IMR-90 (cell line): ENCODE measurements at places on chromosomes 11 and 22. TPM values are rescaled to one million over a fixed set of nuclear protein-coding genes. Genes with fewer than 3 reads are reported as not detected.

The GLYAT gene
- total RNA-seq = not detected in 2 replicates

The LRRC56 gene
- 0.28 and 0.36 TPM in 2 replicates for total RNA-seq

DNA sequence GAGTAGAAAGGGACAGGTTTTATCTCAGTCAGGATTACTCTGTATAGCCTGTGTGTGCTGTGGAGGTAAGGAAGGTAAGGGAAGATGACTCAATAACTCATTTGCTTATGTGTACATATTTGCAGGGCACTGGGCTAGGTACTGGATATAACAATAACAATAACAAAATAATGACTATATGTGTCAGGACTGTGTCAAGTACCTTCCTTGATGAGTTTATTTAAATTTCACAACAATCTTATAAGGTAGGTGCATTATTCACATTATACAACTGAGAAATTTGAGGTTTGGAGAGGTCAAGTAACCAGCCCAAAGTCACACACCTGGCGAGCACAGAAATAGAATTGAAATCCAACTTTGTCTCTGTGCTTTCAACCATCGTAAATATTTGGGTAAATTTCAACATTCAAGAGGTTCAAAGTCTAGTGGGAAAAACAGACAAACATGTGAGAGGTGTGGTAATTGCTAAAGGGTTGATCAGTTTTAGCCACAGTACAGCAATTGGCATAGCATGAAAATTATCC, 131.8 kb downstream of the APIP start:
- DNase-seq = no peak

GRCh38 chr11:113401718-113402117, 14.1 kb downstream of the ANKK1 start:
- DNase-seq = no peak

DNA sequence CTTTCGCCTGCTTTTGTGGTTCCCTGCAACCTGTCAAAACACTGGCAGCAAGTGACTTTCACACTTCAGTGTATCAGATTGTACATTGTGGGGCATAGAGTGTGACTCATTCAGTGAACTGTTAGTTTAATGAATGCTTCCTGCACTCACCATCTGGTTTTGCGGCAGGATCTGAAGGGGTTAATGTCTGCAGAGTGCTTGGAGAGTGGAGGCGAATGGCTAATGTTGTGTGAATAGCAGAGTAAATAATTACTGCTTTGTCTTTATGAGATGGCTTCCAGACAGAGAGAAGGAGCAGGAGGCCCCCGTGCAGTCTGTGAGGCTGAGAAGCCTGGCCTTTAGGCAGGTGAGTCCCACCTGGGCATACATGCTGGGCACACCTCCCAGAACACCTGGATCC, 454.3 kb upstream of the KIRREL3 start:
- DNase-seq = no peak

DNA sequence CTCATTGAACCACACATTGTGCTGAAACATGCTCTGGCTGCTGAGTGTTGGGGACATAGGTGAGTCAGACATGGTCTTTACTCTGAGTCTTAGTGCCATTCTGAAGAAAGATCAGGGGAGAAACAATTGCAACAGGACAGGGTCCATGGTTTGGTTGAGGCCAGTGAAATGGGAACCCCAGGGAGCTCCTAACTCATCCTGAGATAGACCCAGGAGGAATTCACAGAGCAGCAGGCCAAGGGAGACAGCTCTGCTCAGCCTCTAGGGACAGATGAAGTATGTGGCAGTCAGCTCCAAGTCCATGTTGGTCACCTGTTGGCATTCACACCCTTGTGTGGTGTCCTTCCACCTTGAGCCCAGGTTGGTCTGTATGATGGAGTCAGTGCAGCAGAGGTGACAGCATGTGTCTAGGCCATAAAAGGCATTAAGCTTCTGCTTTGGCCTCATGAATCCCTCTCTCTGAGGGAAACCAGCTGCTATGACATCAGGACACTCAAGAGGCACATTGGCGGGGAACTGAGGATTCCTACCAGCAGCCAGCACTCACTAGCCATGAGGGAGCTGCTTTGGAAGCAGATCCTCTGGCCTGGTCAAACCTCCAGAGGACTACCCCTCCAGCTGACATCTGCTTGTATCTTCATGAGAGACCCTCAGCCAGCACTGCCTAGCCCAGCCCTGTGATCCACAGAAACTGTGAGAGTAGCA, 50.3 kb upstream of the MYEOV start:
- DNase-seq = no peak

- DNase-seq = no peak
Measured at GRCh38 chr22:24389680-24390079, 37.7 kb upstream of the ADORA2A start.

DNA sequence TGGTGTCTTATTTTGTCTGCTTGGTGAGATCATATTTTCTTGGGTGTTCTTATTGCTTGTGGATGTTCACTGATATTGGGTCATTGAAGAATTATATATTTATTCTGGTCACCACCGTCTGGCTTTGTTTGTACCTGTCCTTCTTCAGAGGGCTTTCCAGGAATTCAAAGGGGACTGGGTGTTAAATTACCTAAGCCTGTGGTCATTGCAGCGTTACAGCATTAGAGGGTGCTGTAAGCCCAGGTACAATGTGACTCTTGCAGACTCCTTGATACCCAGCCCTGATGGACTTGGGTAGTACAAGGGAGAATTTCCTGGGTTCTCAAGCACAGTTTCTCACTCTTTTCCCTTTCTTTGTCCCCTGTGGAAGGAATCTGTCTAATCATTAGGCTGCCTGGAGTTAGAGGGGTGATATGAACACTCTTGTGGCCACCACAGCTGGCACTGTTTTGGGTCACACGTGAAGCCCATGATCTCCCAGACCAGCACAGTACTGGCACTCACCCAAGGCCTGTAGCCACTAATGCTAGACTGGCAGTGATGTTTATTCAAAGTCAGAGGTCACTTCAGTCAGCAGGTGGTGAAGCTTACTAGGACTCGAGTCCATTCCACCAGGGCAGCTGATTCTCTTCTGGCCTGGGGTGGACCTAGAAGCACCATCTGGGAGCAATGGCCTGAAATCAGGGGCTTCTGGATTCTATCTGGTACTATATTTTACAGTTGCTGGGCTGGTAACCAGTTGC, 56.1 kb upstream of the NARS2 start:
- no peak for DNase-seq

- DNase-seq = no peak
Measured at GRCh38 chr22:44012591-44012990, 11.5 kb upstream of the PARVB start.

GRCh38 chr11:7654195-7654705, 19.1 kb downstream of the CYB5R2 start:
- no peak for DNase-seq

GRCh38 chr11:116703421-116703820, 69.4 kb downstream of the BUD13 start:
- DNase-seq = no peak

- DNase-seq = no peak
Measured at GRCh38 chr11:11075515-11076171, 217.8 kb upstream of the ZBED5 start.
